ENCODE measurements at places on chromosomes 7 and 10.

- no peak for DNase-seq
Measured at GRCh38 chr7:13845601-13846000, 143.9 kb downstream of the ETV1 start.

- no peak for DNase-seq
Measured at GRCh38 chr10:94622666-94623205, 60.8 kb upstream of the CYP2C18 start.

- no peak for DNase-seq
Measured at GRCh38 chr7:96198047-96198636, 123.8 kb downstream of the SLC25A13 start.

GRCh38 chr7:51328351-51328801, 11.8 kb upstream of the COBL start:
- no peak for DNase-seq

- DNase-seq: no peak
Measured at GRCh38 chr10:33240931-33241330, 93.5 kb downstream of the NRP1 start.

- DNase-seq: no peak
Measured at GRCh38 chr10:119340893-119341458, 133.6 kb downstream of the GRK5 start.

DNA sequence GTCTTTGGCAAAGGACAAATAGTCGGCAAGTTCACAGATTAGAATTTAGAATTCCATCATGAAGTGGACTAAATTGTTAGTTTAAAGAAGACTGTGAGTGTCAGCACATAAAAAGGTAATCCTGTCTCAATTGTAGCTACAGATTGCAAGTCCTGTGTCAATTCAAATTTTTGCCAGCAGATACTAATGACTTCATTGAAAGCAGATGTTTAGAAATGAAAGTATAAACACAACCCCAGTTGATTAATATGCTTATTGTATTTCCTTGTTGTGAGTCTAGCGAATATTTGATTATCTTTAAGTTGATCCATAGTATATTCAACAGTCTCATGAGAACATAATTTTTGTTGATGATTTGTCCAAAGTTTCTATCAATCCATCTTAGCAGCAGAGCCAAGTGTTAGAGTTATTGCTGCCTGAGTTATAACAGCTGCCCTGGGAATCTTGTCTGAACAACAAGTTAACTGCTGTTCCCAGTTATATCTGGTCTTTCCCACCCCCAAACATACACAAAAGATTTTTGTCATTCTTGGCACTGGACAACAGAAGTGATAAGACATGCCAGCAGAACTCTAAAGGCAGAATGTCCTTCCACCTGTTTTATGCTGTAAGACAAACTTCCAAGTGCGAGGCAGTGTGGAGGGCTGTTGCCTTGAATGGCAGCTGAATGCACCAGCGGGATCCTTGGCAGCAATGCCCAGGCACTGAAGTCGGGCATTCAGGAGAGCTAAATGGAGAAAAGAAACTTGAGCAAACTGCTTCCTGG, 21.3 kb upstream of the HERPUD2 start:
- no peak for DNase-seq

- DNase-seq: no peak
Measured at GRCh38 chr7:5797716-5798115, 16.3 kb upstream of the RNF216 start.

DNA sequence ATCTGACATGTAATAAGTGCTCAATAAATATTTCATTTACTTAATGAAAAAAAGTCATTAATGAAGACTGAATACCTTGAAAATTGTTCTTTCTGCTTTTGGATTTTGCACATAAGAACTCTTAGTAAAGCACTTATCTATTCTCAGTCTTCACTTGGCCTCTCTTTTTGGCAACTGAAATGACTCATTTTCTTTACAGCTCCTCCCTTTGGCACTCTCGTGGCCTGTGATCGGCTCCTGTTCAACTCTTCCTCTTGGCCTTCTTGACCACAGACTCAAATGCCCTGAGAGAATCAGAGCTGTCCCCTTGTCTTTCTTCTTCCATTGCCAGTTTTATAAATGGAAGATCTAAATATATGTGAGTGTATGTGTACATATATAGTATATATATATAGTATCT, 54.2 kb downstream of the FOXP2 start:
- no peak for DNase-seq

- DNase-seq: peak; percentile 96
Measured at GRCh38 chr10:103659674-103660363, 166.3 kb downstream of the NEURL1 start.

- no peak for DNase-seq
Measured at GRCh38 chr10:36057180-36057579, 415.1 kb upstream of the FZD8 start.

DNA sequence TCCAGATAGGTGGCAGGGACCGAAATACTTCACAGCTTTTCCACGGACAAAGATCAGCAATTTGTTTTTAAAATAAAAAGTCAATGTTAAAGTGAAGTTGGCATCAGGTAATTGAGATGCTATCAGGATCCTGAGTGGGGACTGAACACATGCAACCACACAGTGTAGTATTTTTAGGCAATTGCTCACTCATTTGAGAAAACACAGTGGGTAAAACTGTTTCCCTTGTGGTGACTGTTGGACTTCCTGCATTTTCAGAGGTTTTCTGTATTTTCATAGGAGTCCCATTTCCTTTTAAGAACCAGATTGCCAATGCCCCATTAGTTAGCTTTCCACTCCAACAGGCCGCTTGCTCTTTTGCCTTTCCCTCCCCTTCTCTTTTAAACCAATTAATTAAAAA, 159.5 kb upstream of the ZNF32 start:
- no peak for DNase-seq

GRCh38 chr10:79392020-79392398, 44.7 kb downstream of the PPIF start:
- no peak for DNase-seq
